ENCODE measurements at places on chromosomes 5 and 9.

DNA sequence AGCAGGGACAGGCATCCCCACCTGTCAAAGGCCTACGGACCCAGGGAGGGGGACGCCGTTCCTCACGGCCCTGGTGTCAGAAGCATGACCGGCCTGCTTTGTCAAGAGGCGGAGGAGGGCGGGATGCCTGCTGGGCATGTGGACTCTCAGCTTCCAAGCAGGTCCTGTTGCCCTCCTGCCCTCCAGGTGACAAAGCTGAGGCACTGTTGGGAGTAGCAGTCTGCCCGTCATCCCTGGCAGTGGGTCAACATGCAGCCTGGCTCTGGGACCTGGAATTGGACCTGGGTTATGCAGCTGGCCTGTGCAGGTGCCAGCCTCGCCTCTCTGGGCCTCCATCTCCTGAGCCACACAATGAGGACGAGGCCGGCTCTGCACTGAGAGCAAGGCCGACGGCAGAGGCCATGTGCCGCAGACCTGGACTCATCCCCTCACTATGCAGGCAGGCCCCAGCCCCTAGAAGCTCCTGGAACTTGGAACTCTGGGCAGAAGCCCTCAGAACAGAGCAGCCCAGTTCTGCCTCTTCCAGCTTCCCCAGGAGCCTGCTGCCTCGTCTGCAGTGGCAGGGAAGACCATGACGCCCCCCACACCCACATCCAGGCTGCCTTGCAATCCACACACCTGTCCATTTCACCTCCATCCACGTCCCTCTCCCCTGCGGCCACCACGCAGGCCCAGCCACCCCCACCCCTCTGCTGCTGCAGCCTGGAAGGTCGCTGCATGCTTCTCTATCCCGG lies 20.8 kb upstream of the FCN1 start:
- no peak for ATAC-seq

- no peak for ATAC-seq
These were observed 1.5 kb upstream of the DNM1 start for GRCh38 chr9:128201441-128202369.

GRCh38 chr5:116650544-116650943 lies 75.9 kb upstream of the SEMA6A start:
- ATAC-seq = no peak

DNA sequence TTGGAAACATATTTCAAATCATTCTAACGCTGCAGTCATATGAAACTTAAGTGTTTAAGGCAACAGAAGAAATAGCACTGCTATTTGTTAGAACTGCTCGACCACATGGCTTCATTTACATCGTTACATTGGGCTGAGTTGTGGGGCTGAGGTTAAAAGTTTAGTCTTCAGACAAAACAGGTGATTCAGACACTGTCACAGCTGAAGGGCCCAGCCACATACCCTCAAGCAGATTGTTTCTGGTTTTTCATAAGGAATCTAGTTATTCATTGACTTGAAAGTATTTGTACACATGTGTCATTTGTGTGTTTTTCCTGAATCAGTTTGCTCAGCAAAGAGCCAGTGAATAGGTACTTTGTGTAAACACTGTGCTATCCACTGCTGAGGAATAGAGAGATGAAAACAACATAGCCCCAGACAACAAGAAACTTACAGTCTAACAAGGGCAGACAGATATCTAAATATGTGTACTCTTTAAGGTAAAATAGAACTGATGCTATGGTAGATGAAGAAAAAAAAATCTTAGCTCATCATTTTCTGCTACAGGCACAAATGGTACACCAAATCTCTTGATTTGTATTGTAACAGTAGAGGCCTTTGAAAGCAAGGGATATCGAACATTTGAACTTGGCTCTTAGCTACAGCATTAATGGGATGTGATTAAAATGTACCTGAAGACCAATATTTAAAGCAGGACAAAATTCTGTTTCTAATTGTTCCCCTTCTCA lies 357.6 kb upstream of the RPS23 start:
- ATAC-seq = peak; percentile 59

- no peak for ATAC-seq
These were observed 24.2 kb downstream of the TGFBR1 start for GRCh38 chr9:99129091-99129490.

DNA sequence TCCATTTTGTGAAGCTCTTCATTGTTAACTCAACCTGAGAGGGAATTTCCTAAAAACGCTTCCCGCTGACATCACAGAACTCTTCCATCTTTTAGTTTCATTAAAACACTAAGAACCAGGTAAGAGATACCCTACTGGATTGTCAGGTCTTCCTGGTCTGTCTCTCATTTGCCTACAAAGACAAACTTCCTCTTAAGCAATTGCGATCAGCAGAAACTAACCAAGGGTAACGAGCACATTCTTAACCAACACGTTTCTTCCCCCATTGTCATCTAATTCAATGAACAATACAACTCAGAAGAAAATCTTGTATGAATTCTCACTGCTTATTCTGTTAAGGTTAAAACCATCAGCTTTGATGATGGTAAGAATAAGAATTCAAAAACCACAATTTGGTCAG lies 6.6 kb downstream of the FBXW11 start:
- ATAC-seq = no peak

DNA sequence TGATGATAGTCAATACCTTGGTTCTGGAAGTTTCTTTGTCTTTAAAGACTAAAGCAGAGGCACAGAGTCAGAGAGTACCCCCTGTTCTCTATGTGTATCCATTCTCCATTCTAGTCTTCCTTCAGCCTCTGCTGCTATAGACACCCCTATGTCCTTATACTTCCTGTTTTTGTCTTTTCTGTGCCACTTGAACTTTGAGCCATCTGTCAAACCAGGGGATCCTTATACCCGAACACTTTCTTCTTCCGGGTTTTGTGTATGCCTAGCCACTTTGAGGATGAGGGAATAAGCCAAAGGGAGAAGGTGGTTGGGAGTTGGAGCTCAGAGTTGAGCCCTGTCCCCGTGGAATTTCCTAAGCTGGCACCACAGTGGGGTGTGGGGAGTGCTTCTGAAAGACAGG lies 61.1 kb upstream of the IL6ST start:
- ATAC-seq = no peak

GRCh38 chr5:113293068-113293974 lies 141.5 kb downstream of the TSSK1B start:
- ATAC-seq = peak; percentile 6

DNA sequence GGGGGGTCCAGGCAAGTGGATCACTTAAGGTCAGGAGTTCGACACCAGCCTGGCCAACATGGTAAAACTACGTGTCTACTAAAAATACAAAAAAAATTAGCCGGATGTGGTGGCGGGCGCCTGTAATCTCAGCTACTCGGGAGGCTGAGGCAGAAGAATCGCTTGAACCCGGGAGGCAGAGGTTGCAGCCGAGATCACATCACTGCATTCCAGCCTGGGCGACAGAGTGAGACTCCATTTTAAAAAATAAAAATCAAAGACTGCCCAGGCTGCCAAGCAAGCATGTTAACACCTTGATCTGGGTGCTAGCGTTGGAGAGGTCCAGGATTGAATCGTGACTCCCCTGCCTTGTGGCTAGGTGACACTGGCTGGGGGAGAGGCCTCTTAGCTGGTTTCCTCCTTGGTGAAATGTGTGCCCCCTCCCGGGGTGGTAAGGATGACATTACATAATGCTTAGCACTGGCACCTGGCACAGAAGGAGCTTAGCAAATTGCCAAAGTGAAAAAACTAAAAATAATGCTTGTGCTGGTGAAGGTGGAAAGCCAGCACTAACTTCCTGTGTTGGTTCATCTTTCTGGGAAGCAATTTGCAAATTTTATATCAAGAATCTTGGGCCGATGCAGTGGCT lies 2.2 kb upstream of the CIZ1 start:
- no peak for ATAC-seq

GRCh38 chr5:39231705-39232525 lies 12.6 kb upstream of the FYB1 start:
- no peak for ATAC-seq

GRCh38 chr9:135296735-135297455 lies 182.7 kb upstream of the PPP1R26 start:
- no peak for ATAC-seq

GRCh38 chr5:165196961-165197360 lies 1691.5 kb downstream of the MAT2B start:
- ATAC-seq = no peak

DNA sequence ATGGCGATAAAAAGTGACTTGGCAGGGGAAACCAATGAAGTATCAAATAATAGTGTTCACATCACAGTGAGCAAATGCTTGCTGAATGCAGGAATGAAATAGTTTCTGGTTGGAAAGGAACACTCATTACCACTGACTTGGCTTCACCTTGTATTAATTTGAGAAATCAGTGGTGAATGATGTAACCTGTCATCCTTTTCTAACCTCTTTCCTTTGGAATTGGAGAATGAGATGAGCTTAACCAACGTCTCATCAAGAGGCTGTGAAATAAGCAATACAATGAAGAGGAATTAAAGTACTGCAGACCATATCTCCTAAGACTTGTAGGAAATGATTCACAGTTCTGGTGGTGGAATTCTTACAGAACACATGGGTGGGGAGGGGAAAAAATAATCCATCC lies 192.2 kb downstream of the DMAC1 start:
- ATAC-seq = no peak

DNA sequence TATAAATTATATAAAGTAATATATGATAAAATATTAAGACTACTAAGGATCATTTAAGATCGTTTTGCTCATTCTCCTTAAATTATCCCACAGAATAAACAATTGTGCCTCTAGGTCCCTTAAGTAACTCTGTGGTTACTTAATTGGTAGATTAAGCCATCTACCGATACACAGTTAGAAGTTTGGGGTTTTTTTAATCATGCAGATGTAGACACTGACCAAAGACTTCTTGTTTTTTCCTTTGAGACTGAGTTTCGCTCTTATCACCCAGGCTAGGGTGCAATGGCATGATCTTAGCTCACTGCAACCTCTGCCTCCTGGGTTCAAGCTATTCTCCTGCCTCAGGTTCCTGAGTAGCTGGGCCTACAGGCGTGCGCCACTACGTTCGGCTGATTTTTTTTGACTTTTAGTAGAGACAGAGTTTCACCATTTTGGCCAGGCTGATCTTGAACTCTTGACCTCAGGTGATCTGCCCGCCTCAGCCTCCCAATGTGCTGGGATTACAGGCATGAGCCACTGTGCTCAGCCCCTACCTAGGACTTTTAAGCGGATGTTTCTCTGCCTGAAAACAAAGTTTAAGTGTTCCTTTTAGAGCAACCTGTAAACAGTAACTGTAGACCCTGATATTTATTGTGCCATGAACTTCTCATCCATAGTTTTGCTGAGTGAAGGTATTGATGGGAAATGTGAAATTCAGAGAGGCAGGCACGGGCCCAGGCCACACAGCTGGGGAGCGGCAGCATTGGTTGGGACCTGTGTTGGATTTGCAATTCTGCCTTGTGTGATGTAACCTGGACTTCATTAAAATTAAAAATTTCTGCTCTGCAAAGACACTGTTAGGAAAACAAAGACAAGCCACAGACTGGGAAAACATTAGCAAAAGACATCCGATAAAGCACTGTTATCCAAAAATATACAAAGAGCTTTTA lies 11.6 kb downstream of the CEL start:
- ATAC-seq = no peak

- no peak for ATAC-seq
These were observed 158.0 kb downstream of the DEPDC1B start for GRCh38 chr5:60541980-60542379.

- ATAC-seq = no peak
These were observed 65.4 kb downstream of the RNF130 start for GRCh38 chr5:180006141-180006540.

DNA sequence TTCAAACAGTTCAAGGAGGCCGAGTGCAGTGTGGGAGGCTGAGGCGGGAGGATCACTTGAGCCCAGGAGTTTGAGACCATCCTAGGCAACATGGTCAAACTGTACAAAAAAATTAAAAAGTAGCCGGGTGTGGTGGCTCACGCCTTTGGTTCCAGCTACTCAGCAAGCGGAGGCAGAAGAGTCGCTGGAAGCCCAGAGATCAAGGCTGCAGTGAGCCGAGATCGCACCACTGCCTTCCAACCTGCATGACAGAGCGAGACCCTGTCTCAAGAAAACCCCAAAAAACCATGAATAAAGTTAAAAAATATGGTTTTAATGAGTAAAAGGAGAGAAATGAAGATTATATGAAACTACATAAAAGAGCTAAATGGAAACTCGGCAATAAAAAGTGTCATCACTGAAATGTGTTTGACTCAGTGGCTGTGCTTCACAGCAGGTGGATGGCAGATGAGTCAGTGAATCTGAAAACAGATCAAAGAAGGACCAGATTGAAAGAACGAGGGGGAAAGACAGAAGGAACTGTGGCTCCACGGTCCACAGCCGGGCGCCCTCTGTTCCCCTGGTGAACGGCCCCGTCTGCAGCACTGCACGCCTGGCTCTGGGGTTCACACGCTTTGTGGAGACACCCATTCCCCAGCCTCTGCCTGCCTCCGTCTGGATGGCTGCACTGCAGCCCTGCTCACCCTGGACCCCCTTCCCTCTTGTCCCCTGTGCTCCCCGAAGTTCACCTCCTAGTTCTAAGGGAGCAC lies 25.1 kb downstream of the EXD3 start:
- ATAC-seq = no peak

DNA sequence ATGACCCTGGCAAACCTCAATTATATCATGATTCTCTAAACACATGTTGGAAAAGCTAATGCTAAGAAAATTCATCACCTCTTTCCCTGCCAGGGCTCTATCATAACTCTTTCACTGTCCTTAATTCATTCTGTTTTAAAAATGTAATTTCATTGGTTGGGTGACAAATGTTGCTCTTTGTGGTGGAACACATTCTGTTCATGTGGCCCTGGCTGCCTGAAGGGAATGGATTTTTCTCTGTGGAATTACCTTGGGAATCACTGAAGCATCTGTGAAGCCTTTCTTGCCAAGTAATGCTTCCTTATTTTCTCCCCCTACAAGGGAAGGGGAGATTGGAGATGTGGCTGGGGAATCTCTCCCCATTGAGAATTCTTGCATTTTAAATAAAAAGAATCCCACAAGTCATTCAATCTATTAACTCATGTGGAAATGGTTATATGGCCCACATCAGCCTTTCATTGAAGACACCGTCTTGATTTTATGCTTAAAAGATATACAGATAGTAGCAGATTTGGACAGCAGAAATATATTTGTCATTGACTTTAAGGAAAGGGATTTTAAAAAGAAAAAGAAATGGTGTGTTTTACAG lies 201.8 kb upstream of the NMUR2 start:
- ATAC-seq = no peak

GRCh38 chr5:163614787-163615186 lies 109.4 kb downstream of the MAT2B start:
- no peak for ATAC-seq

- no peak for ATAC-seq
These were observed 138.6 kb upstream of the RAD23B start for GRCh38 chr9:107144475-107144874.

GRCh38 chr9:34654323-34655051 lies 2.5 kb downstream of the IL11RA start:
- ATAC-seq = peak; percentile 80

All from SK-N-SH treated with all-trans-retinoic acid at 6 μM for 48 hours (cell line).